Stimulated activated CD8-positive, alpha-beta memory T cell treated with anti-CD3 and anti-CD28 coated beads, Interleukin-4, amount 100 ng/mL, for 1 hour (primary cell): ENCODE measurements at places on chromosomes 7 and 10.
A peak's percentile ranks its signal among the peaks of the same experiment; 100 is the strongest.

DNA sequence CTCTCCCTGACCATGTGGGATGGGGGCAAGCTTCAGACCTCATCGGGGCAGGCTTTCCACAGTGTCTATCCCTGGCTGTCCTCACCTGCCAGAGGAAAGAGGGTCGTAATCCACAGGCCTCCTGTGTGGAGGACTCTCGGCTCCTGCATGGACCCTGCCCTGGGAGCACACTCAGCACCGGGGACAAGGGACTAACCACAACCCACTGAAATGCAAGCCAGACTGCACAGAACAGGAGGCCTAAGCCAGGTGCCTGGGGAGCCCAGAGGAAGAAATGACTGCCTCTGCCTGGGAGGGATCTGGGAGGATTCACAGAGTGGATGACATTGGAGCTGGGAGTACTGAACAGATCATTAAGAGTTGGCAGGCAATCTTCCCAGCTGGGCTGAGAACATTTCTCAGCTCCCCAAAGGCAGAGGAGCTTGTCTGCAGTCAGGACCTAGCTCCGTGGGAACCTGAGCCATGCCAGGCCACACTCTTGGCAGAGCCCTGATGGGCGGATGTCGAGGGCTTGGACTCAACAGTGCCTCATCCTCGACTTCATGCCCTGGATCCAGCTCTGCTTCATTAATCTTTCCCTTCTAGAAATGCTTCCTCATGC, 213.4 kb downstream of the USP6NL start:
- no peak for DNase-seq

GRCh38 chr10:48580236-48580635, 24.6 kb downstream of the ARHGAP22 start:
- no peak for DNase-seq

GRCh38 chr7:40969641-40970040, 733.2 kb downstream of the INHBA start:
- no peak for DNase-seq

DNA sequence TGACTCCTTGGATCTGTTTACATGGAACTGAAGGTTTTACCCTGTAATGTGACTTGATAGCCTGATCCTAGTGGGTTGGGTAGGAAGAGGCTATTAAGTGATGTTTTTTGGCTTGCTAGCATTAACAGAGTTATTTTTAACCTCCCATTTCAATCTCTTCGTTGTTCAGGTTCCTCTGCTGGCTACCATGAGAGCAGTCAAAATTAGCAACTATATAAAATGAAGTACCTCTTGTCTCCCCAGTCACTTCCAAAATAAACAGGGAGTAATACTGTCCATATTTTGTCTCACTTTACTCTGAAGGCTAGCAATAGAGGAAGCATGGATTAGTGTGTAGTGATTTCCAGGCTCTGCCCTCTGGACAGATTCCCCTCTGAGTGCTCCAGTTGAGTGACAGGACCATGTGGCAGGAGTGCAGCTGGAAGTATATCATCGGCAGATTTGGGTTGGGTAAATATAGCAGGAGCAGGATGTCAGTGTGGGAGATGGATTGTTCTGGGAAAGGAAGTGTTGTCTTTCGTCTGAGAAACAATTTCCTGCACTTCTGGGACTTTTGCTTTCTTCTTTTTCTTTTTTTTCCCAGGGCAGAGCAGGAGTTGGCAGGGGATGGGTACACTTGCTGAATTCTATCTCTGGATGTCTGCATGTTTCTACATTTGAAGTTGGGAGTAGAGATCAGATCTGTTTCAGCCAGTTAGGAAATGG, 35.2 kb downstream of the GBF1 start:
- no peak for DNase-seq

DNA sequence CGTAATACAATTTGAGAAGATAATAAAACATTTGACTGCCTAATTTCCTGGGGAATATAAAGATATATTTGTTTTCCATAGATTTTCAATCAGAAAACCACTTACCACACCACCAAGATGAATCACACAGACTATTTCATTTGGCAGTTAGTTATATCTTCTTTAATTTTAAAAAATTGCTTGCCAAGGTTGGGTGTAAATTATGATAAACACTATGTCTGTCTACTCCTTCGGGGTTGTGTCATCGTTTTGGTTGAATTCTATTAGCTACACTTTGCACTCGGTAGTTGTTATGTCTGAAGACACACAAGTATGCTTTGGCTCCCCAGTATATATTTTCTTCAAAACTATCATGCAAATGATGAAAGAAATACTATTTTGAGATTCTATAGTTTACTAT, 594.8 kb upstream of the SEMA3D start:
- DNase-seq: no peak

DNA sequence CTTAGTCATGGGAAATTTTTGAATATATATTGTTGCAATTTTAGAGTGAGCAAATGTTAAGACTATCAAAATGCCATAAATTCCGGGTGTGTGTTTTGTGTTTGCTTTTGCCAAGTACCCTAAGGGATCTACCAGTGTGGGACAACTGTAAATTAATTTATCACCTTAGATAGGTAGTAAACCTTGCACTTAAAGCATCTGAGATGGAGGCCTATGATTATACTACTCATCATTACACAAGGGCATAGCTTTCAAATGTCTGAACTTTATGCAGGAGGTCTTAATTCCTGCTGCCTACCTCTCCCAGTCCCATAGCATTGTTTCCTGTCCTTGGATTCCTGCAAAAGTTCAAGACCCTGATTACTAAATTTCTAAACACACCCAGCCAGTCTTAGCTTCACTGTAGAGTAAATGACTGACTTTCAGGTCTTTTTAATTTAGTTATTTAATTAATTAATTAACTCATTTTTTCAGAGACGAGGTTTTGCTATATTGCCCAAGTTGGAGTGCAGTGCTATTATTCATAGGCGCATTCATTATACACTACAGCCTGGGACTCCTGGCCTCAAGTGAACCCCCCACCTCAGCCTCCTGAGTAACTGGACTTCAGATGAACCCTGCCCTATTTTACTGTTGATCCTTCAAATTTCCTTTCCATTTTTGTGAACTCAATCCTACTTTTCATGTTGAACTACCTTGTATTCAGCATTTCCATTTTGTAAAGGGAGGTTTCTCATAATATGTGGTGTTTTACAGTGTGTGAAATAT, 47.0 kb downstream of the THSD7A start:
- no peak for DNase-seq

GRCh38 chr7:134458341-134458805, 527 bp downstream of the AKR1B1 start:
- DNase-seq: peak; percentile 35

- DNase-seq: no peak
These were observed 64.9 kb upstream of the GPR22 start for GRCh38 chr7:107404740-107405537.

- DNase-seq: no peak
These were observed 140.1 kb downstream of the ITGA8 start for GRCh38 chr10:15579605-15580004.

DNA sequence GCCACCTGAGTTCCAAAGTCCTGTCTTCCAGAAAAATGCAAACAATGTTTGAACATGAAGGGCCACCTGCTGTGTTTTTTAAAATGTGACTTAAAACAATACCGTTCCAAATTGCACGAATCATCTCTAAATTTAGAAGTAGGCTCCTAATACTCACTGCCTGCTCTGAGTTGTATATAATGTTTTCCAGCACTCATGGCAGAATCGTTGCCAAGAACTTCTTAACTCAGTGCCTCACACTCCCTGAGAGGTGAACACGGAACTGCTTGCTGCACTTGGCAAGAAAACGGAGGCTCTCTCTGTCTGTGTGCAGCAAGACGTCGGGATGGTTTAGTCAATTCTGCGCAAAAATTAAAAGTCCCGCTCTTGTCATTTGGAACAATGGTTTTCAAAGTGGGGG, 757.3 kb upstream of the AUTS2 start:
- DNase-seq: no peak

GRCh38 chr10:35781643-35782035, 139.5 kb upstream of the FZD8 start:
- no peak for DNase-seq

- DNase-seq: no peak
These were observed 67.0 kb upstream of the ATRNL1 start for GRCh38 chr10:115026056-115026745.

- no peak for DNase-seq
These were observed 178.8 kb downstream of the GNAT3 start for GRCh38 chr7:80333040-80333439.

- DNase-seq: no peak
These were observed 34.6 kb downstream of the AMZ1 start for GRCh38 chr7:2722591-2722990.

GRCh38 chr10:65166272-65166671, 1645.1 kb downstream of the REEP3 start:
- DNase-seq: no peak

DNA sequence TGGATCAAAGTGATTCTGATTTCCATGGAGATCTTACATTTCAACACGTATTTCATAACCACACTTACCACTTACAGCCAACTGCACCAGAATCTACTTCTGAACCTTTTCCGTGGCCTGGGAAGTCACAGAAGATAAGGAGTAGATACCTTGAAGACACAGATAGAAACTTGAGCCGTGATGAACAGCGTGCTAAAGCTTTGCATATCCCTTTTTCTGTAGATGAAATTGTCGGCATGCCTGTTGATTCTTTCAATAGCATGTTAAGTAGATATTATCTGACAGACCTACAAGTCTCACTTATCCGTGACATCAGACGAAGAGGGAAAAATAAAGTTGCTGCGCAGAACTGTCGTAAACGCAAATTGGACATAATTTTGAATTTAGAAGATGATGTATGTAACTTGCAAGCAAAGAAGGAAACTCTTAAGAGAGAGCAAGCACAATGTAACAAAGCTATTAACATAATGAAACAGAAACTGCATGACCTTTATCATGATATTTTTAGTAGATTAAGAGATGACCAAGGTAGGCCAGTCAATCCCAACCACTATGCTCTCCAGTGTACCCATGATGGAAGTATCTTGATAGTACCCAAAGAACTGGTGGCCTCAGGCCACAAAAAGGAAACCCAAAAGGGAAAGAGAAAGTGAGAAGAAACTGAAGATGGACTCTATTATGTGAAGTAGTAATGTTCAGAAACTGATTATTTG, 15.3 kb downstream of the HNRNPA2B1 start:
- no peak for DNase-seq

GRCh38 chr10:78913219-78914059, 155.3 kb upstream of the ZMIZ1 start:
- DNase-seq: no peak

GRCh38 chr7:121076350-121077164, 88.0 kb downstream of the CPED1 start:
- DNase-seq: no peak

DNA sequence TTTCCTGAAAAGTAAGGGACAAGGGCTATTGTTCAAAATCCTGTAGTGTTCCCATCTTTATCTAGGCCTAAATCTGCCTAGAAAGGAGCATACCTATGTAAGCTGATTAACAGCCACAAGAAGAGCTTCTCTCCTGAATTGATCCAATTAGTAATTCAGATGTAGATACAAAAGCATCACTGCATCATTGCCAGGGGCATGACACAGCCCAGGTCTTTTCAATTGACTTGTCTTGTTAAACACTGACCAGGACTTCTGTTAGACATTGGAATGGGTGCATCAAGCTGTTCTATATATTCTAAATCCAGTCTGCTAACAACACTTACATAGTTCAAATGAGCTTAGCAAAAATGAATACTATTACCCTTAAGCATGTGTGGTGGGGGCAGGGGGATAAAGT, 589.2 kb downstream of the INHBA start:
- DNase-seq: no peak

GRCh38 chr10:16992611-16993119, 136.9 kb downstream of the CUBN start:
- DNase-seq: no peak

DNA sequence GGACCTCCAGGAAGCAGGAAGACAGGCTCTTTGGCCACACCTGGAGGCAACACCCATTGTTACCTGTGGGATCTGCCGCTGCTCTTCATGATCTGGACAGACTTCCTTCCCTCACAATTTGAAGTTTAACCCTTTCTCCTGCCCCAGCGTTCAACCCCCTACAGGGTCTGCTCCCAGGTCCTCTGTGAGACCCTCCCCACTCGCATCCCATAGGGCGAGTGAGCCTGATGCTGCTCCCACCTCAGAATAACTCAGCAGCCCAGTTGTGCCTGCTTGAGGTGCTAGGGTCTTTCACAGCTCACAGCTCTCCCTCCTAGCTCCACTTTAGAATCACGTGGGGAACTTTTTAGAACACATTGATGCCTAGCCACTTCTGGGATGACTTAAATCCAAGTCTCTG, 61.8 kb upstream of the C10orf90 start:
- no peak for DNase-seq

DNA sequence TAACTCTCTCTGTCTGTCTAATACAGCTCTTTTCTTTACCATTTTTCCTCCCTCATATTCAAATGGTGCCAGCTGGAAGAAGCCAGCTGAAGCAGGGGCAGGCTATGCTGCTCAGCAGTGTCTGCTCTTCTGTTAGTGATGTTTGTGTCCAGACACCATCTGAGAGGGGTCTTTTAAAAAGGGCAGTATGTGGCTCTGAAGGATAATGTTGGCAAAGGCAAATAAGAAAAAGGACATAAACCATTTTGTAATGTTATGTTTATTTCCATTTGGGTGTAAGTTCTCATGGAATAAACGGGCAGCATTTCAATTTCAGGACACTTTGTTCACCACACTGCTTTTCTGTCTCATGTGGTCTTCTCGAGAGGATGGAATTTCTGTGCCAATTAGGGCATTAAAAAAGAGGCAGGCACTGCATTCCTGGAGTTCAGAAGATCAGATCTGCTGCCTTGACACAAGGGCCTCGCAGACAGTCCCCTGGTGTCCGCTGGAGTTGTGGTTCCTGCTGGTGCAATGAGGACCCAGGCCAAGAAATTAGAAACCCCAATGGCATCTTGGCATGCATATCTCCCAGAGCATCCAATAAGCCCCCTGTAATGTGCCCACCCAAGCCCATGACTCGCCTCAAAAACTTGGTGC, 109.0 kb upstream of the ELMO1 start:
- no peak for DNase-seq

DNA sequence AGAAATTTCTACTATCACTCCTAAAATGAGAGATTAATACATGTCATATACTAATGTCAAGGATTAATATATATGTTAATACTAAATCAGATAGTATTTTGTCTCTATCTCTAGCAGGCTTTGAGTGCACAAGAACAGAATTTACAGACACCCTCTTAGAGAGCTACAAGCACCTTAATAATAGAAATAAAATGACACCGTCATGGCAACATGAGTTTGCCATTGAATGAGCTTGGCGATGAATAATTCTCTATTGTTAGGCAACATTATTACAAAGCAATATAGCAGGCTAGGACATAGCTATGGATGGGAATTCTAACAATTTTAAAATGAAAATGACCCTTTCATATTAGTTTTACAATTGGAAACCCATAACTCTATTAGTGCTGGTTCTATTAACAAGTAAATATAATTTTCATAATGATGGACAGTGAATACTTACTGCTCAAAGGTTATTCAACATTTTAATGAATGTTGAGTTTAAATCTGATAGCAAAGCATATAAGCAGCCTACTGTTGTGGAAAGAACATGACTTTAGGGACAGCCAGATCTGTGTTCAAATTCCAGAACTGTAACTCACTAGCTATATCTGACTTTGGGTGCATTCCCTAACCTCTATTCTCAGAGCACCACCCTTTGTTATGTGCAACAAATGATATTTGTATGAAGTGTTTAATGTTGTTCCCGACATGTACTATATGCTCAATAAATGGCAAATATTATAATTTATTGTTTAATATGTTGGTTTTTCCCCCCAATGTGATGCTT, 184.5 kb upstream of the DKK1 start:
- no peak for DNase-seq
